ENCODE measurements at places on chromosomes 11 and 22.

DNA sequence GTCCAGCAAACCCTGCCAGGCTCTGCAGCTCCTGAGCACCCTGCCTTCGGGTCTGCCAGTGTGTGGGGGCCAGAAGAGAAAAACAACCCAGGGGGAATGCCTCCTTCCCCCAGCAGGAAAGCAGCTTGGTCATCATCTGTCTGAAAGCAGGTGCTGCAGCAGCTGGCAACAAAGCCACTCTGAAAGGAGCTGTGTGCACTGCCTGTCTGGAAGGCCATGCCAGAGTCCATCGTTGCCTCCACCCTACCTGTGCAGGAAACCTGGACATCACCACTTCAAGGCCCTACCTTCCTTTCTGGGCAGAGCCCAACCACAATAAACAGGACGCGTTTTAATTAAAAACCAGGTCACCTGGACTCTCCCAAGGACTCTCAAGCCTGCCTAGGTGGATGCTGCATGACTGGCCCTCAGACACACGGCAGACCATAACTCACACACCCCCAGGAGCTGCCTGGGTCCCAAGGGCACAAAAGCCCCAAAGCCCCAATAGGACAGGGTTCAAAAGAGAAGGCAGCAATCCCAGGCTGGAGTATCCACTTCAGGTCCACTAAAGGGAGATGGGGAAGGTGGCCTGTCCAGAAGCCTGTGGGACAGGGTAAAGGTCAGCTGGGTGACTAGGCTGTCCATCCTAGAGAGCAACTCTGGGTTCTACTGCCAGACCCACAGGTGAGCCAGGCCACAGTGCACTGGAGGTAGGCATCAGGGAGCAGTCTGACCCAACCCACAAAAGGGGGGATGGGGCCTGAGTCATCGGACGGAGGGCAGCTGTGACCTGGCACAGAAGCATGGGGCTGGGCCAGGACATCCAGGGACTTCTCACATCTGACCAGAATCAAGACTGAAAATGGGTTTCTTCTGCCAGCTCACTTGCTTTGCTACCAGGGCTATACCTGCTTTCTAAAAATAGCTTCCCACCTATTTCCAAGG, 6.1 kb downstream of the GNB1L start:
- peak; percentile 69 for DNase-seq

GRCh38 chr22:30079952-30080533, at the start of gene HORMAD2:
TSS of gene HORMAD2 (plus strand) at chr22:30080464. CDS start at chr22:30093953, 13,489 bp downstream.
- no peak for DNase-seq

DNA sequence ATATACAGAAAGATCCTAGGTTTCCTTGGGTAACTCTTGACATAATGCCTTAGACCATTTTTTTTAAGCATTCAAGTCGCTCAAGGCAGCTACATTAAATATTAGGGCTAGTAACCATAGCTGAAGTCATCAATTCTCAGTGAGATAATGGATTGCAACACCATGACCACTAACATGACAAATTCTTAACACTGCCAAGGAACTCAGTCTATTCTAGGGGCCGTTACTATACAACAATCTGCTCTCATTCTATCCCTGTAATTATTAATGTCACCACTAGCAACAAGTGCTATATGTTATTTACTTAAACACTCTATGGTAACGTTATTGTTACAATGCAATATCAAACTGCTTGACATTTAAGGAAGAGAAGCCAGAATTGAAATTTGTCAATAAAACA, 3.2 kb upstream of the STK33 start:
- DNase-seq = no peak

GRCh38 chr11:122741613-122742300, 86.2 kb downstream of the UBASH3B start:
- no peak for DNase-seq

DNA sequence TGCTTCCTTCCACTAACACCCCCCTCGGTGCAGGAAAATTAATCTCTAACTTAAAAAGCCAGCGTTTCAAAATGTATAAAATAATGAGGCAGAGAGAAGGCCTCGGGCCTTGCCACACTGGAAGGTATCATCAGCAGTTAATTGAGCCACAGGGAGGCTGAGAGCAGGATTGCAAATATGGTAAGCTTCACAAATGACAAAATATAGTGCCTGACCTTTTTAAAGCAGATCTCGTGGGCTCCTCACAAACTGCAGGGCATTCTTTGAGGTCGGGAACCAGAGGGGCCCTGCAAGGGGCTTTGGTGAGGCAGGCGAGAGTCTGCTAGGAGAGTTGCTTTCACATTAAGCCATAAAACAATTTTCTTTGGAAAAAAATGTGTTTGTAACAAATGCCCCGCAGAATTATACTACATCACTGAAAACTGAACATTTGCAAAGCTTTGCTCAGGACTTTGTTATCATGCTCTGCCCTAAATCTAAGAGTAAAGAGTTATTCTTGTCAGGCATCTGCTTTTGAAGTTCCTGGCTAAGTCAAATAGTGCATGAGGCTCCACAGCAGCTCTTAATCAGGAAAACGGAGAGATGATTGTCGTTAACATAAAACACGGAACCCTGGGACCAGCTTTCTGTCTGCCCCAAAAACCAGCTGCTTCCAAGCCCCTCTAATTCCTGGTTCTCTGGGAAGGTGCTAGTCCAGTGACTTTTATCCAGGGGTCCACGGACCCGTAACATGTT, 61.4 kb upstream of the SYT13 start:
- DNase-seq = no peak

DNA sequence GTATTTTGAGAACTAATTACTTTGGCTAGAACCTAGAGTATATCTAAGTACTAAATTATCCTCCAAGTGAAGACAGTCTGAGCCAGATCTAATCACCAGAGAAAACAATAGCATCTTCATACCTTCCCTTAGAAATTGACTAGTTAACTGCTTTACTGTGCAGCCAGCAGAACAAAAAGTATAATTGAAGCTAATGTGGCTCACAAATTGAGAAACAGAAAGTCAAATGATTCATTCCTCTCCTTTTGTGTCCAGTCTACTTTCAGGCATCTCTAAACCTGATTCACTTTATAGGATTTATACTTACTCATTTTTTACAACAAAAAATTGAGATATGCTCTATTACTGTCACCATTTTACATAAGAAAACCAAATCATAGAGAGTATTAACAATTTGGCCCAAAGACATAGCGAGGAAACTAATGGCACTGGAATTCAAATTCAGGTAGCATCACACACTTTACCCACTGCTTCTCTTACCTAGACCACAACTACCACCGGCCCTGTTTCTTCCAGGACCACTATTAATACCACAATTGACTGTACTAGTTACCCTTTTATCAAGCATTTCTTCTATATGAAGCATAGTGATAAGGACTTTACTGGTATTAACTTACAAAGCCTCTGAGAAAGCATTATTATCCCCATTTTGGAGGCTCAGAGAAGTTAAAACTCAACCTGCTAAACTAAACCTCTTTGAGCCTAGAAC, 1402.6 kb upstream of the TENM4 start:
- DNase-seq = no peak

DNA sequence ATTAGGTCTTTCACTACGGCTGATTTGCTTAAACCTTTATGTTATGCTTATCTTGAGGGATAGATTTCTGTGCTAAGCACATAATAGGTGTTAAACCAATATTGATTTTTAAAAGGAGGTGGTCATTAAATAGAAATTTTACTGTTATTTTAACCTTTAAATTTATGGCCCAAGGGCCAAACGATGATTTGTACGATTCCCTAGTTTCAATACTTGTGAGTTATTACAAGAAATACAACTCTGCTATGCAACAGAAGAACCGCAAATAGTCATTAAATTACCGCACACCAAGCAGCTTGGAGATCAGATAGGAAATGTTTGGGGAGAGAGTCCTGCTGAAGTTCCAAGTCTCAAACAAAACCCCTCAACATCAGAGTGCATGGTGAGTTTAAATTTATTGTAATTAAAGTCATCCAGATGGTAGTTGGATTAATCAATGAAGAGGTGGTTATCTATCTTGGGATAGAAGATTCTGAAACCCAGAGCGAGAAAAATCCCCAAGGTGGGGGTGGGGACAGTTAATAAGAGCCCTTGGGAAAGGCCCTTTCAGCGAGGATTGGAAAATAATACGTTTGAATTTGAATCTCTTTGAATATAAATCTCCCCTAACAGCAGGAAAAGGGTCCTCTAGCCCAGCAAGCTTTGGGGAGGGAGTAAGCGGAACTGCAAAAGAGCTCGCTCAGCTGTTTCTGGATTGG, 805 bp upstream of the QSER1 start:
- DNase-seq = no peak

GRCh38 chr11:3837793-3838192, 3.0 kb downstream of the RHOG start:
- no peak for DNase-seq

DNA sequence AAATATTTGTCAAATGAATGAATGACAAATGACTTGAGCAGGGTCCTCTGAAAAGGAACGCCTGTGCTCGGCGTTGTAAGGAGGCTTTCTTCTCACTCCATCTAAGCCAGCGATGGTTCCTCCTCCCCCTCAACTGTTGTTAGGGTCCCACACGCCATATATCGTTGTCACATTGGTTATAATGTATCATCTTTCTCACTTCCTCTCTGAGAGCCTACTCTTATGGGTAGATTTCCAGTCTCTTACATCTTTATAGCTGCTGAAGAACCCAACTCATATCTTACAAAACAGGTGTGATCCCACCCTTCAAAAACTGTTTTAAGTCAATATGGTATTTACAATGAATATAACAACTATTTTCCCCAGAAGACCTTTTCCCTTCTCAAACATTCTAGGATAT, 81.5 kb downstream of the NAV2 start:
- DNase-seq = no peak
